ENCODE measurements at places on chromosomes 3 and 15.

DNA sequence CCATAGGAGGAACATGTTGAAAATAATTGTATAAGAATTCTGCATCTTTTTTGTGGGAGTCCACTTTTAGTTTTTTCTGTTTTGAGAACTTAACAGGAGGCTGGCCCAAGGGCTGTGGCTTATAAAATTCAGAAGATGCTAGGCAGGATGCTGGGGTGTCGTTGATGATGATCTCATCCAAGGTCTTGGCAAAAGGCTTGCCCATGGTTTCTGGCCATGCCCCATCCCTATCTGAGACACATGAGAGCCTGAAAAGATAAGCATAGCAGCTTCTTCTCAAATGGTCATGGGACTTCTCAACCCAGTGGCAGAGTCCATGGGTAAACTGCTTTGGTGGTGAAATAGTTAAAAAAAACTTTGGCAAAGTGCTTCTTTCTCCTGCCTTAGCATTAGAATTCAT lies 35.2 kb downstream of the CMSS1 start:
- no peak for DNase-seq

GRCh38 chr3:141278196-141279076 lies 46.8 kb downstream of the PXYLP1 start:
- DNase-seq: no peak

GRCh38 chr15:99343881-99344551 lies 92.7 kb downstream of the LRRC28 start:
- DNase-seq: peak; percentile 11

DNA sequence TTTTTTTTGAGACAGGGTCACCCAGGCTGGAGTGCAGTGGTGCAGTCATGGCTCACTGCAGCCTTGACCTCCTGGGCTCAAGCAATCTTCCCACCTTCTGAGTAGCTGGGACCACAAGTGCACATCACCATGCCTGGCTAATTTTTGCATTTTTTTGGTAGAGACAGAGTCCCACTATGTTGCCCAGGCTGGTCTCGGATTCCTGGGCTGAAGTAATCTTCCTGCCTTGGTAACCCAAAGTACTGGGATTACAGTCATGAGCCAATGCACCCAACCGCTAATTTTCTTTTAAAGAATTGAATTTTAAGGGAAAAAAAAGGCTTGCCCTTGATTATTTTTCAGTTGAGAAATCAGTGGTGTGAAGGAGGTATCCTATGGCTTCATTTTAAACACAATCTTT lies 334.0 kb downstream of the SOX2 start:
- DNase-seq: no peak

DNA sequence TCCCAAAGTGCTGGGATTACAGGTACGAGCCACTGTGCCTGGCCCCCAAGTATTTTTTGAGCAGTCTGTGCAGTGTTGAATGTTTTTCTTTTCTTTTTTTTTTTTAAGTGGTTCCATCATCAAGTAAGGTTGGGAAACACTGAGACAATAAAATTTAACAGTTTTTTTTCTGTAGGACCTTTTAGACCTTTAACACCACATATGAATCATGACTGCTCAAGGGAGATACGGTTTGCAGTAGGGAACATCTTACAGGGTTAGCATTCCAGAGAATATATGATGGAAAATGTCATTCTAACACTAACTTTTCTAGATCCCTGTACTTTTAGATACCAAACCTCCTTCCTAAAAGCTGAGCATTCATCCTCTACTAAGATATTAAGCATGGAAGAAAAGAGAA lies 41.7 kb downstream of the SNX4 start:
- DNase-seq: no peak

- DNase-seq: no peak
Measured at GRCh38 chr15:44319385-44319784, 30.9 kb downstream of the GOLM2 start.

DNA sequence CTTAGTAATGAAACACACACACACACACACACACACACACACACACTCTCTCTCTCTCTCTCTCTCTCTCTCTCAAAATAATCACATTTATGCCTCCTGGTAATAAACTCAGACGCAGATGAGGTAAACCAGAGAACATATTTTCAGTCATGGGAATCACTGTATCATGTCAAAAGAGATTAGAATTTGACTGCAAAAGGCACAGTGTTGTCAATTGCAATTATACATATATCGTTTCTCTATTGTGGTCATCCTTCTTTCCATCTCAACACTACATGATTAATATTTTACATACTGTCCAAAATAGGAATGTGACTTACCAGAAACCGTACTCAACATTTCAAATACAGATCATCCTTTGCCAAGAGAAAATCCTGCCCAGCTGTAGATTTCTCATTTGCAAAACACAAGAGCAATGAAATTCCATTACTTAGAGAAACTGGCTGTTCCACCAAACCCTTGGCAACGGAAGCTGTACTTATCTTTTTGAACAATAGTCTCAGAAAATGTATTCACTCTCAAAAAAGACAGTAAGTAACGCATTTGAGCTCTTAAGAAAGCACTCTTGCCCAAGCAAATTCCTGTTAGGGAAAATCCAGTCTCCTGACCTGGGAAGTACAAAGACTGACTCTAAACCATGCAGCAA lies 24.3 kb downstream of the PDZRN3 start:
- DNase-seq: no peak

DNA sequence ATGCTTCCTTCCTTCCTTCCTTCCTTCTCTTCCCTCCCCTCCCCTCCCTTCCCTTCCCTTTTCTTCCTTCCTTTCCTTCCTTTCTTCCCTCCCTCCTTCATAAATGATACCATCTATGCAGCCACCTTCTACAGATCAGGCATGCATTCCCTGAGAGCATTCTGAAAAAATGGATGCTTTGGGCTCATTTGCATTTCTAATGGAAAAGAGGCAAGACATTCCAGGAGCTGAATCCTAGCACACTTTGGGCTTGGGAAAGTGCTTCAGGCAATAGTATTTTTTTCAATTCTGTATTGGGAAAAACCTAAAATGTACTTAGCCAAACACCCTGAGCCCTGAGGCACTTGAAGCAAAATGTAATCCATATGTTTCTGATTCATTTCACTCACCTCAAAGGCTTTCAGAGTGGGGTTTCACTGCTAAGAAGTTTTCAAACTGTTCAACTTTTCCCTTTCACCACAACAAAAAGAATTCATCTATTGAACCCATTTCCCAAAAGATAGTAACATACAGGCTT lies 220.1 kb upstream of the RORA start:
- DNase-seq: no peak

DNA sequence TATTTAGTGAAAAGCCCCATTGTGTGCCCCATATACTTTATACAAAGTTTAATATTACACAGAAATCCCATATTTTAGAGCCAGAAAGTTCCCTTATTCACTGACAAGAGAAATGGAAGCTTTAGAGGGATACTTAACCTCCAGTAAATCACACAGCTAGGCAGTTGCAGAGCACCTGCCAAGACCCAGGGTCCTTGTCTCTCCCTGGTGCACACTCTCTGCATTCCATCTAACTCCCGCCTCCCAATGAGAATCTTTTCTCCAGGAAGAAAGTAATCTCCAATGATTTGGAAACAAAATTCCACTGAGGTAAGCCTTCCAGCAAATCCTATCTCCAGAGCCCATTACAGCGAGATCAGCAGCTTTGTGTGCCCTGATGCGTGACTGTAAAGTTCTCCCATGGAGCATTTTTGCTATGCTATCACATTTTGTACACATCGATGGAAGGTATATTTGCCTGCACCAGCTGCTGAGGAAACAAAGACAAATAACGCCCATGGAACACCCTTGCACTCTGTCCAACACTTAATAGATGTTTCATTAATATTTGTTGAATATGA lies 41.4 kb downstream of the ULK4 start:
- no peak for DNase-seq

DNA sequence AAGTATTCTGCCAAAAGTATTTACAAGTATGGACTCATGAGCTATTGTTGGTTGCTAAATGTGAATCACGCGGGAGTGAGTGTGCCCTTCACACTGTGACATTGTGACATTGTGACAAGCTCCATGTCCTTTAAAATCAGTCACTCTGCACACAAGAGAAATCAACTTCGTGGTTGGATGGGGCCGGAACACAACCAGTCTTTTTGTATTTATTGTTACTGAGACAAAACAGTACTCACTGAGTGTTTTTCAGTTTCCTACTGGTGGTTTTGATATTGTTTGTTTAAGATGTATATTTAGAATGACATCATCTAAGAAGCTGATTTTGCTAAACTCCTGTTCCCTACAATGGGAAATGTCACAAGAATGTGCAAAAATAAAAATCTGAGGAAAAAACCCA lies 30.3 kb downstream of the SYNM start:
- no peak for DNase-seq

DNA sequence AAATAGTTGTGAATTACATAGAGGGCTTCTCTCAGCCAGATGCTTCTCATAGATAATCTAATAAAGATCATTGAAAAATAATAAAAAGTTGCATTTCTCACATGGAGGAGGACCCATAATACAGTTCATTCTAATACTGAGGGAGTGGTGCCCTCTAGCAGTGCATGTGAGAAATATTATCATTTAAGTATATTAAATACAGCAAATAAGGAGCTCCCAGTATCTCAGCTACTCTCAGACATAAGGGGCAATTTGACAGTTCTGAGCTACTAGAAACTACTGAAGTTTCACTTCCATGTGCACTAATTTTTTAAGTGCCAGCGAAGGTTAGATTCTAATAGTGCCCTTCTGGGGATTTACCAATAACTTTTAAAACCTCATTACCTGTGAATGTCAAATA lies 188.3 kb downstream of the IL5RA start:
- DNase-seq: no peak

DNA sequence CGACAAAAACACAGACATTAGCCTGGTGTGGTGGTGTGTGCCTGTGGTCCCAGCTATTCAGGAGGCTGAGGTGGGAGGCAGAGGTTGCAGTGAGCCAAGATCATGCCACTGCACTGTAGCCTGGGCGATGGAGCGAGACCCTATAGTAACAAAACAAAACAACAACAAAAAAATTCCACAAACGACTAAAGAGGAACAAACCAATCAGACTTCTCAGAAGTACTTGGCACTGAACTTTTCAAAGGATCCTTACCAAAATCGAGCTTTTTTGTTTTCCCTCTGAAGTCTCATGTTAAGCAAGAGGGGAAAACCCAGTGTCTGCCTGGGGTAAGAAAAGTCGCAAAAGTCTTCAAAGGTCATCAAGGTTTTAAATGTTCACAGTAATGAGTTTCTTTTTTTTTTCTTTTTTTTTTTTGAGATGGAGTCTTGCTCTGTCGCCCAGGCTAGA lies 30.1 kb upstream of the TFRC start:
- DNase-seq: no peak

DNA sequence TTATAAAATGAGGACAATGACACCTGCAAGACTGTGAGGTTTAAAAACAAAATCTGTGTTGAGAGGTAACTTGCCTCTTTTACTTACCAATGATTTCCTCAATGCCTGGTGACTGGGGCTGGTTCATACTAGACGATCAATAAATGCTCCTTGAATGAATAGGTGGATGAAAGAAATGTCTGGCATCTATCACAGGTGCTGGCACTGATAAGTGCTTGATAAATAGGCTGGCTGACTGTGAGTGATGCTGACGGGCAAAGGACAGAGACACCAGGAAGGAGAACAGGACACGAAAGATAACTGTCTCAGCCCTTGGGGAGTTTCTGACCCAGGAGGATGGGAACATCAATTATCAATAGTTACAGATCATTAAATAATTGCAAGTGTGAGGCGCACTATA lies 31.9 kb downstream of the RBP2 start:
- no peak for DNase-seq

GRCh38 chr3:122260206-122260605 lies 64.8 kb upstream of the CSTA start:
- DNase-seq: no peak

- DNase-seq: no peak
Measured at GRCh38 chr3:9957214-9957613, 5.0 kb upstream of the PRRT3 start.

GRCh38 chr3:129934234-129935123 lies 40.0 kb upstream of the TRH start:
- DNase-seq: no peak

DNA sequence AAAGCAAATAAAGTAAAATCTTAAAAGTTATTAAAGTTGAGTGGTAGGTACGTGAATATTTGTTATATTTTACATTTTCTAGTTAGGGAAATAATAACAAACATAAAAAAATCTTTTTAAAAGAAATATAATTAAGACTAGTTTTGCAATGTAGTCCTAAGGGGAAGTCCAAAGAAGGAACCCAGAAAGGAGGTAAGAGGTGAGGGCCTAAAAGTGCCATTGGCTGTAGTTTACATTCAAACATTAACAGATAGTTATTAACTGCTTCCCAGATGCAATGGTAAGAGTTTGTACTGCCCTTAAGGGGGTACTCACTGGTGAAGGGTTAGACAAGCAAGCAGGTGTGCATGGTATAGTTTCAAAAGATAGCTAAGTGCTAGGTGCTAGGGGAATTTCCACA lies 79.2 kb downstream of the B3GALNT1 start:
- no peak for DNase-seq

- DNase-seq: no peak
Measured at GRCh38 chr3:147348976-147349375, 57.4 kb downstream of the ZIC4 start.

Measured in activated T-cell treated with anti-CD3 and anti-CD28 coated beads for 24 hours (primary cell).